Activated CD4-positive, alpha-beta T cell treated with anti-CD3 and anti-CD28 coated beads for 36 hours (primary cell): ENCODE measurements at places on chromosomes 3 and 15. TPM values are rescaled to one million over a fixed set of nuclear protein-coding genes. Genes with fewer than 3 reads are reported as not detected.

The FANCD2OS gene
- not detected for total RNA-seq

The EPHB3 gene
- not detected for total RNA-seq

The TTC21A gene
- total RNA-seq, result 2.3 TPM

DNA sequence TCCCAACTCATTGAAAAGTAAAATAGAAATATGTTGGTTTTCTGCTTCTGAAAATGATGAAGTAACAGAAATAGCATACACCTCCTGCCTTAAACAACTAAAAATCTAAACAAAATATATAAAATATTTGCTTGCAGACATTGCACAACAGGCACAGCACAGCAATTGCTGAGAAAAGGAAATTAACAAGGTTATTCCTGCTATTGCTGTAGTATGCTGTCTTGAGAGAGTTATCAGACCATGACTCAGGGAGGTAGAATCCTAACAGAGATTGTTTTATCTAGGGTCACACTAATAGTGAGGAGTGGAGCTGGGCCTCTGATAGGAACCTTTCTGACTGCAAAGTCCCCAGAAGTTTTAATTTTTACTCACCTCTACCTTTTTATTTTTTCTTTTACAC, 72.6 kb downstream of the ZBTB20 start:
- H3K4me1 ChIP-seq, result peaks cover 30% of the 10 kb centered on the region
- no peak overlapping the region for H3K27ac ChIP-seq
- no peak for DNase-seq
- no peaks in the 10 kb centered on the region for H3K27me3 ChIP-seq
- peaks cover 14% of the 10 kb centered on the region for H3K36me3 ChIP-seq

The CAND2 gene
- total RNA-seq, result 2.1 TPM
